ENCODE measurements at places on chromosomes 16 and 17.

- no peak for DNase-seq
Observed at GRCh38 chr17:17958982-17959381, 13.2 kb downstream of the TOM1L2 start.

- DNase-seq, result peak; percentile 36
Observed at GRCh38 chr17:16407911-16408588, 7.3 kb upstream of the TRPV2 start.

- peak; percentile 40 for DNase-seq
Observed at GRCh38 chr17:64230791-64231408, 32.2 kb downstream of the TEX2 start.

DNA sequence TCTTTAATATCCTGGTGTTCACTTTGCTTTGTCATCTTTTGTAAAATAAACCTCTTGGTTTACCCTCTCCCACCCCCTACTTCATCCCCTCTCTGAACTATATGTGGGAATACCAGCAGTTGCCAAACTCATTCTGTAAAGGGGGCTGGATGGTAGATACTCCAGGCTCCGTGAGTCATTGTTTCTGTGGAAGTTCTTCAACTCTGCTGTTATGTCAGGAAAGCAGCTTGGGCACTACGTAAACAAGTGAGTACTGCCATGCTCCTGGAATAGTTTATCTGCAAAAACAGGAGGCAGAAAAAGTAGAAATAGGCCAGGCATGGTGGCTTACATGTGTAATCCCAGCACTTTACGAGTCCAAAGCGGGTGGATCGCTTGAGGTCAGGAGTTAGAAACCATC, 17.6 kb downstream of the MVP start:
- no peak for DNase-seq

DNA sequence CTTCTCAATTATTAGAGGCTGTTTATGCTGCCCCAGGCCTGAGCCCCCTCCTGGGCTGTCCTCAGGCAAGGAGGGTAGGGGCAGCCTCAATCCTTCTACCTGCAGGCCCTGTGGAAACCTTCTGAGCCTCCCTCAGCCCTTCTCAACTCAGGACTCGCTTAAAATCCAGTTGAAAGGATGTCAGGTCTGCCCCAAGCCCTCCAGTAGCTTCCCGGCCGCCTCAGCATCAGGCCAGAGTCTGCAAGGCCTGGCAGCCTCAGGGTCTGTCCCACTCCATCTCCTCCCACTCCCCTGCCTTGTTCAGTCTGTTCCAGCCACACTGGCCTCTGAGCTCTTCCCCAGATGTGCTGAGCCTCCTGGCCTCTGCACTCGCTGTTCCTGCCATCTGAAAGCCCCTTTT, 52.2 kb downstream of the KATNIP start:
- no peak for DNase-seq

DNA sequence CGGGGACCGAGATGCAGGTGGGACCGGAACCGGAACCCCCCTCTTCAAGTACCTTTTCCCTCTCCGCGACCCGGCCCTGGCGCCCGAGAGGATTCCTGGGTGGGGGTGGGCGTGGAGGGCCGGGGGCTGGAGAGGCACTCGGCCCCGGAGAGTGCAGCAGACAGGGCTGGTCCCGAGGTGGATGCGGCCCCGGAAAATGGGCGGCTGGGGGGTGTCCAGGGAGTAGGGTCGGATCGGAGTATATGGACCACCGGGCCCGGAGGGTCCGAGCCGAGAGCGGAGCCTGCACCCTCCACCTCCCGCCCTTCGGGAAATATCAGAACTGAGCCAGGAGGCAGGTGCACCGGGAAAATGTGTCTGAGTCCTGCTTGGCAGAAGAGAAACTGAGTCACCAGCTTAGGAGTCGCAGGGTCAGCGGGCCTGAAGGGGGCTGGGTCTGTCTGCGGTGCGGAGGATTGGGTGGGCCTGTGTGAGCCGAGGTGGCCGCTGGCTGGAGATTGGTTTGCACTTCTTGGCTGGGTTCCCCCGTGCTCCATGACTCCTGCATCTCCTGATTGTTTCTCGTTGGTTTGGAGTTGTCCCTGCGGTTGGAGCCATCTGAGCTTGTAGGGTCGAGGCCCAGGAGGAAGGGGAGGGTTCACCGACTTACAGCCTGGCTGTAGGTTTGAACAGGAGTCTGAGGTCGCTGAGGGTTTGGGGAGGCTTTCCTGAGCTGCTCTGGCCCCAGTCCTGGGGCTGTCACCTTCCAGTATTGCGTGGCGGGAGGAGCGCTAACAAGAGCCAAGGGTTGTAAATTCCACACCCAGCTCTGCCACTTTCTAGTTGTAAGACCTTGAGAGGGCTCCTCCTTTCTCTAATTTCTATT, 518 bp downstream of the SH2B1 start:
- DNase-seq, result peak; percentile 41

DNA sequence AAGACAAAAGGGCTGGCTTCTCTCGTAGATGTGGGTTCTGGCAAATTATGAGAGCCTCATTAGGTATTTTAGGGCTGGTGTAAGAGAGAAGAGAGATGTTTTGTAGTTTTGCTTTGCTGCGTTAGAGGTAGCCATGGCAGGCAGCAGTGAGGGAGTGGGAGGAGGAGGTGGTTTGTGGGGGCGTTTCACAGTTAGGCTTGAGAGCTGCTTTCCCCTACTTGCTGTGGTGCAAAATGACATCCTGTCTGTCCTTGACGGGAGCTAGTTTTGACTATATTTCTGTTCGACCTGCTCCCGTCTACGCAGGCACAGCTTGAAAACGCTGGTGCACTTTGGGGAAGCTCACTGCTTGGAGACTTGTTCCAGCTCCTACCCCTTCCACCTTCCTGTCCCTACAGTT, 75.5 kb downstream of the SLC5A11 start:
- DNase-seq, result no peak

DNA sequence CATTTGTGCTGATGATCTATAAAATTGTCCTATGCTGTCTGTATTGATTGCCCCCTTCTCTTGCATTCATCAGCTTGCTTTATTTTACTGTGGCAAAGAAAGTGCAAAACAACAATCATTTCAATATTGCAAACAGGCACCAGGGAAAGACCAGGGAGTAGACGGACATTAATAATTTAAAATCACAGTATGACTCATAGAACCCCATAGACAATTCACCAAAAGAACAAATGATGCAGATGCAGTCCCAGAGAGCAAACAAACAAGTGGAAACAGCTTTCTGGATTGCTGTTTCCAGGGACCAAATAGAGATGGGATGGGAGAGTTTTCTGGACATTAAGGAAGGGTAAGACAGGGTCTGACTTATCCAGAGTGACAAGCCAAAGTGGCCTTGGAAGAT, 70.1 kb downstream of the ABCC12 start:
- DNase-seq, result no peak

- no peak for DNase-seq
Observed at GRCh38 chr17:851924-852323, 69.8 kb downstream of the MRM3 start.

GRCh38 chr16:30395992-30396585, 869 bp downstream of the ZNF48 start:
- DNase-seq, result no peak

- no peak for DNase-seq
Observed at GRCh38 chr17:13316657-13317056, 285.1 kb downstream of the HS3ST3A1 start.

- DNase-seq, result no peak
Observed at GRCh38 chr16:3738541-3738940, 21.2 kb upstream of the TRAP1 start.

DNA sequence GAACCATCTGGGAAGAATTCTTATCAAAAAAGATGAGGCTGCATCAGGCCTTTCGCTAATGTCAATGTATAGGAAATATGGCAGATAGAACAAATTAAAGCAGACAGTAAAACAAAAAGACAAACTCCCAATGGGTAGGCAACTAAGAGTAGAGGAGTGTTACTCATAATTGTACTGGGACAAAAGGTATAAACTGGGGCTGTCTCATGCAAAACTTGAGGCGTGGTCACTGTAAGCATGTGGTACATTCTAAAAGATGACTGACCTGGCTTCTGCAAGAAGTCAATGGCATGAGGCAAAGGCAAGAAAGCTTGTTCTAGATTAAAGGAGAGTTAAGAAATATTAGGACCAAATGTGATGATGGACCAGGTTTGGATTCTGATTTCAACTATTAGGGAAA, 26.7 kb downstream of the SMIM36 start:
- DNase-seq, result no peak

GRCh38 chr16:16923479-16923878, 544.5 kb downstream of the NPIPA7 start:
- no peak for DNase-seq

GRCh38 chr17:28871056-28871579, 16.3 kb downstream of the ERAL1 start:
- DNase-seq, result no peak

- DNase-seq, result no peak
Observed at GRCh38 chr17:38914741-38915638, 10.4 kb upstream of the LASP1NB start.

GRCh38 chr17:78337244-78338109, 22.4 kb downstream of the SOCS3 start:
- no peak for DNase-seq

- DNase-seq, result no peak
Observed at GRCh38 chr16:88830783-88831182, 19.1 kb upstream of the APRT start.

DNA sequence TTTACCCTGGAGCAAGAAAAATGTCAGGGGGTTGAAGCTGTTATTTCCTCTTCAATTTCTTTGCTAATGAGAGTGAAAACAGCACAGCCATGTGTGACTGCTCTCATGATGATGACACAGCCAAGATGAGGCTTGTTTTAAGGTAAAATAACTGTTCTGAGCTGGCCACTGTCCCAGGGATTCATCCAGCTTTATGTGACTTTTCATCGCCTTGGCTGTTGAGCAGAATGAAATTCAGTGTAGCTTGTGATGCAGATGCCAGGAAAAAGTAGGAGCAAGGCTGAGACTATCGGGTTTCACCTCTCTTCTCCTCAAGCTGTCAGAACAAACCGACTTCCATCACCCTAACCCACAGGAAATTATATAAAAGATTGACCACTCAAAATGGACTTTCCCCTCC, 361.8 kb upstream of the CDH5 start:
- DNase-seq, result no peak

DNA sequence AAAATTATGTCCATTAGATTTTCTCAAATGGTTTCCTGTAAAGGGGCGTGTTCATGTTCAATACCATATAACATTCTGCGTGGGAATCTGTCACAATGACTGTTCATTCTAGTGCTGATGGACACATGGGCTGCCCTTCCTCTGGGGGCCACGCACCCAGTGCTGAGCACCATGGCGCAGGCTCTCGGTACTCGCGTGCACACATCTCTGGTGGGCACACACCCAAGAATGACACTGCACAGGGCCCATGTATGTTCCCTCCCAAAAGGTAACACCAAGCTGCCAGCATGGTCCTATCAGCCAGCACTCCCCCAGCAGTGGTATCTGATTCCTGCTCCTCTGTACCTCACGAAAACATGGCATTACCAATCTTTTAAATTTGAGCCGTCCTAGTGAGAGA, 13.7 kb downstream of the B9D1 start:
- no peak for DNase-seq

- DNase-seq, result peak; percentile 82
Observed at GRCh38 chr16:75460446-75460845, 4.0 kb downstream of the TMEM170A start.

- DNase-seq, result no peak
Observed at GRCh38 chr17:6548034-6548433, 8.3 kb downstream of the PITPNM3 start.

DNA sequence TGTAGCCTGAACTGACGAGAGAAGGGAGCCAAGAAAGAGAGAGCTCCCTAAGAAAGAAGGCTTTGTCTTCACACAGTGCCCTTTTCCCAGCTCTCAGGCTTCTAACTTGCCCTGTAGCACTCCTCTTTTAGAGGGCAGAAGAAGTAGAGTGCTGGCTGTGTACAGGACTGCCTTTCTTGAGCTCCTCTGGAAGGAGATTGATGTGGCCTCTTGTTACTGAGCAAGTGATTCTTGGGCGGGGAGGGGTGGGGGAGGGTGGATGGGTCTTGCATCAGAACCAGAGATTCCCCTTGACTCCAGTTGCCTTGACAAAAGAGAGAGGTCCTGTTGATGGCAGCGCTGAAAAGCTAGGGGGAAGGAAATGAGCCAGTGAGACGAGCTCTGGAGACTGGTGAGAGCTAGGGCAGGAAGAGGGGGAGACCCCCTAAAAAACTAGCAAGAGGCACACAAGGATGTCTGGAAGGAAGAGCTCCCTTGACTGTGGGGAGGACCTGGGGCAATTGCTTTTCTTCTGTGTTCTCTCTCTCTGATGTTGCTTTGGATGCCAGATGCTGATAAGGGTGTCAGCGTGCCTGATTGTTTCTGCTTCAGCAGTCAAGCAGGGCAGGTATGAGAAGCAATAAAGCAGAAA, 18.4 kb downstream of the GPR179 start:
- no peak for DNase-seq

DNA sequence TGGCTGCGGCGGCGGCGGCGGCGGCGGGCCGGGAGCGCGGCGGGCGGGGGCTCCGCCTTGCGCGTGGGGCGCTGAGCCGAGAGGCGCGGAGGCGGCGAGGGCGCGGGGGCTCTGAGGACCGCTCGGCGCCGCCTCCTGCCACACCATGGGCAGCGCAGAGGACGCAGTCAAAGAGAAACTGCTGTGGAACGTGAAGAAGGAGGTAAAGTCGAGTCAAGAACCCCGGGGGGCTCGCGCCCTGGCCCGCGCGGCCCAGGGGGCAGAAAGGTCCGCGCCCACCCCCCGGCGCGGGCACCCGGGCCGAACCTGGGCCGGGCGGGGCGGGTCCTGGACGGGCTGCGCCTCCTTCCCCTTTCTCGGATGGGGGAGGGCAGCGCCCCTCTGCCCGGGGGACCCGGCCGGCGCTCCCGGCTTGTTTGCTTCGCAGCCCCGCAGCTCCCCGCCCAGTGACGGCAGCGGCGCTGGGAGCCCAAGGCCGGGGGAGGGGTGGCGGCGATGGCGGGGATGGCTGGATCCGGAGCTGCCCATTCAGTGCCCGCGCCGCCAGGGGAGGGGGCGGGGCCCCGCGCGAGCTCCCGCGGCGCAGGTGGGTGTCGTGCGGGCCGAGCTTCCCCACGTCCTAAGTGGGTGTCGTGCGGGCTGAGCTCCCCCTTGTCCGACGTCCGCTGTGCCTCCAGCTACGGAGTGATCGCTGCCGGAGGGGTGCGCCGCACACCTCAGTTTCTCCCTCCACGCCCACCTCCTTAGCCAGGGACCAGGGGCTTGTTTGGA, 428 bp downstream of the SGSM2 start:
- DNase-seq, result peak; percentile 64

DNA sequence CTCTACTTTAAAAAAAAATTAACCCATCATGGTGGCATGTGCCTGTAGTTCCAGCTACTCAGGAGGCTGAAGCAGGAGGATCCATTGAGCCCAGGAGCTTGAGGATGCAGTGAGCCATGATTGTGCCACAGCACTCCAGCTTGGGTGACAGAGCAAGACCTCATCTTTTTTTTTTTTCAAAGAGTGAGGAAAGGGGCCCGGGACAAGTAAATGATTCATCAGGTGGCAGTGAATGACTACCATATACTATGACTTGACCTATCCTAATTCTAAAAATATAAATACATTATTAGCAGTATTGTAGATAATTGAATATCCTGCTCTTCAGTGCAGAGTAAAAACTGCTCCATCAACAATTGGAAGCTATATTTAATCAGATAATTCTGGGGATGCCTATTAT, 55.3 kb downstream of the CLUH start:
- no peak for DNase-seq

GRCh38 chr16:53071748-53072301, 17.0 kb downstream of the CHD9 start:
- DNase-seq, result peak; percentile 72
